Activated CD8-positive, alpha-beta memory T cell treated with anti-CD3 and anti-CD28 coated beads for 1 hour (primary cell): ENCODE measurements at places on chromosomes 5 and 9.

DNA sequence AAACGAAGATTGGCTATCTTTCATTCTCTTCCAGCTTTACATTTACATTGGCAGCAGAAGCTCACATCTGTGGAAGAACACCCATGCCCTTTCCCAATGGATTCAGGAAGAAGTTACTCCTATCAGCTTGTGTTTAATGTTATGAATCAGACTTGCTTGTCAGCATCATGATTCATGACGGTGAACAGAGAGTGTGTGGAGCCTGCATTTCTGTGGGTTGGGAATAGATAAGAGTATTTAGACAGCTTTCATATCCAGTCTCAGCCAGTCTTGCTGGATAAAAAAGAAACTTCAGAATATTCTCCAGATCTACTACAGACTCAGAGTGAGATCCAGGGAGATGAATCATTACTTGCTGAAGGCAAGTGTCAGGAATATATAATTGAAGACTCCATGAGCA lies 812.9 kb upstream of the ZNF608 start:
- DNase-seq, result no peak

DNA sequence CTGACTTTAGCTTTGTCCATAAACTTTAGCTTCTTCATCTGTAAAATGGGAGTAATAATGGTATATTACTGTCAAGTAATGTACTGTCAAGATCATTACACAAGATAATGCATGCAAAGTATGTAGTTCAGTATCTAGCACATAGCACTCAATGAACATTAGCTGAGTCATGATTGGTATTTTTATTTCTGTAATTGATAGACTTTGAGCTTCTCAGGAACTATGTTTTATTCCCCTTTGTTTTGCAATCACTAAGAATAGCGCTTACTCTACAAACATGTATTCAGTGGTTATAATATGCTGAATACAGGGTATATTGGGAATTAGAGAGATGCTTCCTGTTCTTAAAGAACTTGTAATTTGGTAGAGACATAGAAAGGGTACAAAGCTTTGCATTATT lies 142.3 kb upstream of the KLF9 start:
- no peak for DNase-seq

- DNase-seq, result no peak
These were observed 169.9 kb downstream of the CDH9 start for GRCh38 chr5:26868504-26868903.

GRCh38 chr5:92364986-92365550 lies 982.0 kb upstream of the ARRDC3 start:
- DNase-seq, result no peak

DNA sequence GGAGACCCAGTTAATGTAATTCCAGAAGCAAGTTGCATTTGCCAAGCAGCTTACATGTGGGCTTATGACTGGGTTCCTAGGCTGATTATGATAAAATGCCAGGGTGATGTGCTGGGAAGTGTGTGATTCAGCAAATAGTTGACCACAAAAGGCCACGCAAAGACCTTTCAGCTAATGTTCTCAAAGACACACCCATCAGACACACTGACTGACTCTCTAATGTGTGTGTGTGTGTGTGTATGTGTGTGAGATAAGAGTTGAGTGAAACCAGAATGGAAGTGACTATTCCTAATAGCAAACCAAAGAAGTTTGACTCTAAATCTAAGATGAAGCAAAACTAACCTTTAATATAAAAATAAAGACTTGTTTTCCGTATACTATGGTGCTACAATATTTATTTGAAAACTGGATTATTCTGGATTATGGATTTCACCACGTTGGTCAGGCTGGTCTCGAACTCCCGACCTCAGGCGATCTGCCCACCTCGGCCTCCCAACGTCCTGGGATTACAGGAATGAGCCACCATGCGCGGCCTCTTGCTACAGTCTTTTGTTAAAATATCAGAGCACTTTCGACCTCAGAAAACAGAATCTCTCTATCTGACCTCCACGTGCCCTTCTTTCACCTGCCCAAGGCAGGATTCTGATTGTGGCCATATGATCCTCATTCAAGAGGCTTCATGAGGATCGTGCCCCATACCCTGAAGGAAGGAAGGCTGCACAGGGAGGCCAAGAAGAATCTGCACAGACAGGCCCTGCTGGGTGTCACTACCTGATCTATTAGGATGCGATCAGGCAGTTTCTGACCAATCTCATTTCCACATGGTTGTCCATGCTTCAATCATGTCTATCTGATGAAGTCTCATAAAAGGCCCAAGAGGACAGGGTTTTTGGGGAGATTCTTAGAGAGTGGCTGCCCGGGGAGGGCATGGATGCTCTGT lies 75.6 kb downstream of the USP20 start:
- DNase-seq, result no peak

DNA sequence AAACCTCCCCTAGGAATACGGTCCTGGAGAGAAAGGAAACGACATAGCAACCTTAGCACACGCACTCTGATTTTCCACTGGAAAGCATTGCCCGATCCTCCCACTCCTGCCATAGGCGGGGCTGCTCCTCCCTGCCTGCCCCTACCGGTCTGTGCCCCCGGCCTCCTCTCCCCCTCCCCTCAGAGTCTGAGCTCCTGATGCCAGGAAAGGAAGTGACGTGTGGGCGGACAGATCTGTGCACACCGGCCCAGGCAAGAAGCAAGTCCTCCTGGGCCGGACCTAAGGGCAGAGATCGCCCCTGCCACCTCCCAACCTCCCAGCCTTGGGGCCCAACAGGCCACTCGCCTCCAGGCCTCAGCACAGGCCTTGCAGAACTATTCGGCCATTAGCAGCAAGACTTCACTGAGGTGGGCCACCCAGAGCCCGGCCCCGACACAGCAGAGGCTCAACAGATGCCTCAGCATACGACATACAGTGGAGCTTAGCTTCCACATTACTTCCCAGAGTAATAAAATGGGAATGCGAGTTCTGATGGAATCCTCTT lies 7.2 kb downstream of the NINJ1 start:
- DNase-seq, result no peak
